Activated CD4-positive, CD25-positive, alpha-beta regulatory T cell treated with anti-CD3 and anti-CD28 coated beads, Interleukin-2, amount 50 U/mL, for 72 hours (primary cell): ENCODE measurements at places on chromosomes 4 and X.

DNA sequence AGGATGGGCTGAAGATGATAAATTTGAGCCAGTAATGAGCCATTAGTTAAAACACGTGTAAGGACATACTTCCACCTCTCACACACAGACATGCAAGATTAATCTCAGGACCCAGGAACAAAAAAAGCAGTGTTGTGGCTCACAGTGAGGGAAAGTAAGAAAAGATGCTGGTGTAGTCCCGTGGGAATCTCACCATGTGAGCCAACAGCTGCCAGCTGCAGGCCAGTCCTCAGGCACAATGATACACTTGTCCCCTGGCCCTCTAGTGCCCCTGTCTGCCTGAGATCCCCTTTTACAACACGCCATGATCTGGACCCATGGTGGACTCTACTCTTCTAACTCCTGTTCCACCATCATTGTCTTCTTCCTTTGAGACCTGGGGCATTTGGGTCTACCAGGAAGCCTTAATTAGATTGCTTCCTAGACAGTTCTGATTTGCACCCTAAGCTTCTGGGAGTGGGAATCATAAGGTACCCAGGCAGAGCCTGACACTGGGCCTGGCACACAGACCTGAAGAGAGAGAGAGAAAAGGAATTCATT lies 194.7 kb downstream of the STIM2 start:
- DNase-seq, result no peak

DNA sequence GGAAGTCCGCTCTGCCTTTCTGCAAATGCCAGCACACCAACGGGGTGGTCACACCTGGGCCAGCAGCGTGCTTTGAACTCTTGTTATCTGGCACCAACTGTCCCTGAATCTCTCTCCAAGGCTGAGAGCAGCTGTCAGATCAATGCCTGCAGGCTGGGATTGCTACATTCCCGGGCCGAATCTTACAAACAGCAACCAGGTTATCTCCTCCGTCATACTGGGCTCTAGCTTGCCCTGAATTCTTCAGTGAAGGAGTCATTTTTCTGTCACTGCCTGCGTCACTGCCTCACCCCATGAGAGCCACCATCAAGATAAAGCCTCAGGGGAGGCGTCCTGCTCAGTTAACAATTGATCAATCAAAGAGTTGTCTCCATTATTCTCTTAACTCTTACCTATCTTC lies 329.4 kb upstream of the PPARGC1A start:
- DNase-seq, result no peak

DNA sequence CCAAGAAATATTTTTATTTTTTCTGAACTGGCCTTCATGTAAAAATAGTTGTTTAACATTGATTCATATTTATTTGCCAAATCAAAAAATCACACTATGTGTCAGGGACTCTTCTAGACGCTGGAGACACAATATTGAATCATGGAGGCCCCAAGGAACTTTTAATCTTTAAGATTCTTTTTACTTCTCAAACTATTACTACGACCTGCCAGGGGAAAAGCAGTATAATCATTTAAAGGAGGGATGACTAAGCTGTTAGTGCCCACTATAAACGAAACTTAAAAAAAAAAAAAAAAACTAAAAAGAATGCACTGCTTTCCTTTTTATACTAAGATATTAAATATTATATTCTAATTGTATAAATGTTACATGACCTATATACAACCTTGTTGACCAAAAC lies 84.7 kb downstream of the PPA2 start:
- no peak for DNase-seq

DNA sequence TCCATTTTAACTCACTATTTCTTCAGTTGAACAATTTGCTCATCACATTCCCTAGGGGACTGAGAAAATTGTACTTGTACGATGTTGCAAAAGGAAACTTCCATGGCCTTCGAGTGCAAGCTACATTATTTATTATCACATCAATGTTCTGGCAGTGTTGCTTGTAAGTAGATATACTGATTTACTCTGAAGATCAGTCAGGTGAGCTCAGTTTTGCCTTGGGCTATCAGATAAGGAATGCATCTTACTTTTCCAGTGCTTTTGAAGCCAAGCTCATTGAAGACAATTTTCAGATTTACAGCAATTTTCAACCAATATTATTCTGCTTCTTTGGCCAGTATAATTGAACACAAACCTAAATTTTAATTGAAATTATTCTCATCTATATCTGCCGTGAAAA lies 1296.9 kb downstream of the RAPGEF2 start:
- no peak for DNase-seq

GRCh38 chrX:68989865-68990606 lies 161.2 kb downstream of the EFNB1 start:
- DNase-seq, result no peak

DNA sequence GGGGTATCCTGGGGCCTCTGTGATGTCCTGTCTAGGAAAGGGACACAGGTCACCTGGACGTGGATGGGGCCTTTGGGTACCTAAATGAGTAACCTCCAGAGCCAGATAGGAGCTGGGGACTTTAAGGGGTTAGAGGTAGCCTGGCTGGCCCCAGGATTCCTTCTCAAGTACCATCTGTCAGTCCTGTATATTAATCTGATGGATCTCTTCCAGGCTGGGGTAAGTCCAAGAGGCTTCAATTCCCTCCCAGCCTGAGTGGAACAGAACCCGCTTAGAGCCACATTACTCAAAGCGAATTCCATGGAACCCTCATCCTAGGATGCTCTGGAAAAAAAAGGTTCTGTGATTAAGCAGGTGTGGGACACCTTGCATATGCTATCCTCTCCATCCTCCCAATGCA lies 24.8 kb upstream of the MAP3K15 start:
- DNase-seq, result no peak

- DNase-seq, result no peak
These were observed 103.6 kb downstream of the RTL3 start for GRCh38 chrX:78555401-78555980.

DNA sequence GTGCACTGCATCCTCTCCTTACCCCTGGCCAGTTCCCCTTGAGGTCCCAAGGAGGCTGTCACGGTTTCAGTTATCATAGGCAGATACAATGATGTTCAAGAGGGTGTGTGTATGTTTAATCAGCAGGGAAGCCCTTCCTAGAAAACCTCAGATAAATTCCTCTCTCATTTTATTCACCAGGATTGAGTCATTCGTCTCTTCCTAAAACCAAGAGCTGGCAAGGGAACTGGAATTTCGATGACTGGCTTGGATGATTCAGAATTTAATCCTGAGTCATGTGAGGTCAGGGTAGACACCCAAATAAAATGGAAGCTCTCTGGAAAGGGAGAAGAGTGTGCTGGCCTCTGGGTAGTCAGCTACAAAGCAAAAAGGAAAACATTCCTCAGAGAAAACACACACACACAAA lies 106.2 kb upstream of the RAPGEF2 start:
- no peak for DNase-seq
